ENCODE measurements at places on chromosomes 1 and 21. TPM values are rescaled to one million over a fixed set of nuclear protein-coding genes. Genes with fewer than 3 reads are reported as not detected.

The HTR6 gene
- not detected for polyA plus RNA-seq

The CLCNKA gene
- polyA plus RNA-seq: 1.3 TPM

The METTL13 gene
- polyA plus RNA-seq: 22.9 TPM

The LCE3D gene
- polyA plus RNA-seq: not detected

The AK5 gene
- 5.8 TPM for polyA plus RNA-seq

The AGBL4 gene
- polyA plus RNA-seq: 0.15 TPM

DNA sequence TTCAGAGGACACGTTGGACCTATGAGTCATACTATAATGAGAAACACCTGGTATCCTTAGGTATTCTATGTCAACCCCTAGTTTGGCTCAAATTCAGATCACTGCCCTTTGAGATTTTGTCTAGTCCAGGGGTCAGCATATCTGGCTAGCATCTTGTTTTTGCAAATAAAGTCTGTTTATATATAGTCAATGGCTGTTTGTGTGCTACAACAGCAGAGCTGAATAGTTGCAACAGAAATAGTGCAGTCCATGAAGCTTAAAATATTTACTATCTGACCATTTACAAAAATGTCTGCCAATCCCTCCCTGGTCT, 48.5 kb upstream of the EDEM3 start:
- no peak for DNase-seq

DNA sequence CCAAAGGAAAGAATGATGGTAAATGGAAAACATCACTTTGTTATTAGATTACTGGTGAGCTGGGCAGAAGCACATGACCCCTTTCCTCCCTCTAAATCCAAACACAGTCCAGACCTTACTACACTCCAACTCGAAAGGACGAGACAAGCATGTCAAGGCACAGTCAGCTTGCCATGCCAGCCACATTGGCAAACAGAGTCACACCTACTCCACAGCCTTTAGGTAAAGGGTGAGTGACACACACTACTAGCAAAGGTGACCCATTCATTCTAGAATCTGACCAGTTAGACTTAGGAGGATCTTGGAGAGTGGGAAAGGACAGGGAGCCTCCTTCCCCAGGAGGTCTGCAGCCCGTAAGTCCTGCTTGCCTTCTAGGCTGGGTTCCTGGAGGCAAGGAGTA, 3.0 kb downstream of the SLC44A3 start:
- DNase-seq: no peak

DNA sequence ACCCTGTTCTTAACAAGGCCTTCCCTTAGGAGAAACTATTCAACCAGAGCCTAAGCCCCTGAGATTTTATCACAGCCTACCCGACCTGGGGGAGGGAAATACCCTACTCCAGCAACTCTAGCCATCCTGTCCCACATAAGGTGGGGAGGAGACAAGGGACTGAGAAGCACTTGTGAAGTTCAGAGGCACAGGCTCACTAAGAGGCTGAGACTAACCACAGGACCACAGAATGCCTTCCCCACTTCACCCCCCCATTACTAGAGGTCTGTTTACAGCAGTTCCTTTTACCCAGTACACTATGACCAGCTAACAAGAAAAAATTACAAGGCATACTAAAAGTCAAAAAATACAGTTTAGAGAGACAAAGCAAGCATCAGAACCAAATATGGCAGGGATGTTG, 86.8 kb downstream of the TEX35 start:
- no peak for DNase-seq

DNA sequence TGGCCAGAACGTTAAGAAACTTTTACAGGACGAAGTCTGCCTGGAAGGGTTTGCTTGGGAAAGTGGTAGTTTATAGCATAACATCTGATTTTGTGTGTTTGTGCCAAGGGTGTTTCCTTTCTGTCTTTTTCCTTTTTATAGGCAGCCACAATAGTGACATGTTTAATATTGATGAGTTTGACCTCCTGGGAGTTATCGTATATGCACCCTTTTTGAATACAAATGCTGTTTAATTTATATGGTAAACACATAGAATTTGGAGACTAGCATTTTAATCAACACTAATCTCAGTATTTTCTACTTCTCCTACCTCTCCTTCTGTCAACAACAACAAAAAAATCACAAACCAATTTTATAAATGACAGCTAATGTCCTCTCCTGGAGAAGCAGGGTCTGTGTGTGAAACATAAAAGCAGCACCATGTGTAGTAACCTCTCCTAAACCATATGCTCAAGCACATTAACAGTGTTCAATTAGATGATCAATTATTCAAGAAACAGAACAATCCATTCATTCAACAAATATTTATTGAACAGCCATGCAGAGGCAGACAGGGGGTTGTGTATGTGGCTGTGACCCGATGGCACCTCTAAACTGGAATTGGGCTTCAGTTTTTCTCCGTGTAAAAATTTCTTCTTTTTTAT, 604 bp upstream of the FMN2 start:
- DNase-seq: no peak

- no peak for DNase-seq
These were observed 1.5 kb downstream of the NAXE start for GRCh38 chr1:156592910-156593660.

DNA sequence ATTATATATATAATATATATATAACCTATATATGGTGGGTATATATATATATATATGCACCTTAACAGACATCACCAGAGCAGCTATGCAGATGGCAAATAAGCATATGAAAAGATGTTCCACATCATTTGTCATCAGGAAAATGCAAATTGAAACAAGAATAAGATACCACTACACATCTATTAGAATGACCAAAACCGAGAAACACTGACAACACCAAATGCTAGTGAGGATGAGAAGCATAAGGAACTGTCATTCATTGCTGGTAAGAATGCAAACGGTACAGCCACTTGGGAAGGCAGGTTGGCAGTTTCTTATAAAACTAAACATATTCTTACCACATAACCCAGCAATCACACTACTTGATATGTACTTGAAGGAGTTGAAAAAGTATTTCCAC, 219.8 kb upstream of the PRMT6 start:
- DNase-seq: no peak

- no peak for DNase-seq
These were observed 13.3 kb downstream of the SCNN1D start for GRCh38 chr1:1293263-1294249.

- DNase-seq: no peak
These were observed 1218.4 kb upstream of the PRMT6 start for GRCh38 chr1:105838071-105838470.

- no peak for DNase-seq
These were observed 479.0 kb downstream of the SIPA1L2 start for GRCh38 chr1:232150770-232151548.

DNA sequence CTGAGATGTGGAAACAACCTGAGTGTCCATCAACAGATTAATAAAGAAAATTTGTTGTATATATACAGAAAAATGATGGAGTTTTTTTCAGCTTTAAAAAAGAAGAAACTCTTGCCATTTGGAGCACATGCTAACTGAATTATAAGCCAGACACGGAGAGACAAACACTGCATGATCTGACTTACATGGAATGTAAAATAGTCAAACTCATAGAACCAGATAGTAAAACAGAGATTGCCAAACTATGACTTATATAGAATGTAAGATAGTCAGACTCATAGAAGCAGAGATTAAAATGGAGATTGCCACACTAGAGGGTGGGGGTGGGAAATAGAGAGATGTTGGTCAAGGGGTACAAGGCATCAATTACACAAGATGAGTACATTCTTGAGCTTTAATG, 1786.6 kb downstream of the PLA2G4A start:
- DNase-seq: no peak

- DNase-seq: no peak
These were observed 118.7 kb downstream of the CASZ1 start for GRCh38 chr1:10677491-10678391.

DNA sequence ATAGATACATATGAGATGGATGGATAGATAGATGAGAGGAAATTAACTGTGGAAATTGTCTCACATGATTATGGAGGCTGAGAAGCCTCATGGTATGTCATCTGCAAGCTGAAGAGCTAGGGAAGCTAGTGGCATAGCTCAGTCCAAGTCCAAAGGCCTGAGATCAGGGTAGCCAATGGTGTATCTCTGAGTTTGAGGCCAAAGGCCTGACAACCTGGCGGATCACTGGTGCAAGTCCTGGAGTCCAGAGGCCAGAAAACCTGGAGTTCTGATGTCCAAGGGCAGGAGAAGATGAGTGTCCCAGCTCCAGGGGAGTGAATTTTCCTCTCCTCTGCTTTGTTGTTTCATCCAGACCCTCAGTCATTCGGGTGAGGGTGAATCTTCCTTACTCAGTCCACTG, 43.9 kb upstream of the SPOCD1 start:
- DNase-seq: no peak

- no peak for DNase-seq
These were observed 13.4 kb downstream of the PTPN14 start for GRCh38 chr1:214537872-214538473.

DNA sequence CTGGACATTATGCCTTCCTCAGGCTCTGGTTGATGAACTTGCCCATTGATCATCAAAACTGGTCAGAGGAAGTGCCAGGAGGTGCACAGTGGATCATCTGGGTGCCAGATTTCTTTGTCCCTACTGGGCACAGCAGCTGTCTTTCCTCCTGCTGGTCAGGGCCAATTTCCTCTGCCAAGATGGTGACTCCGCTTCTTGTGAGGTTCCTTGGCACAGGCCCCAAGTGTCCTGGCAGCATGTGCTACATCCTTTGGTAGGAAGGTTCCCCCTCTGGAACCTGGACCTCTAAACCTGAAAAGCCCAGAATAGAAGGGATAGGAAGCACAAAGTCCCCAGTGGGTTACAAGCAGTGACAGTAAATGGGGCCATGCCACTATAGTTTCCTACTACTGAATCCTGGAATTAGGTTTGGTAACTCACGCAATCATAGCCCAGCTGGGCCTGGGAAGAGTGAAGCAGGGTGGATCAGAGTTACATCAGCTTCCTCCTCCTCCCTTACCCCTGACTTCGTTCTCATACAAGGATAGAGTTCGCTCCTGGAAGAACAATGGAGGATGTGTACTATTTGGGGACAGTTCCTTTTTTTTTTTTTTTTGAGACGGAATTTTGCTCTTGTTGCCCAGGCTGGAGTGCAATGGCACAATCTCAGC, 147.1 kb downstream of the CNIH3 start:
- no peak for DNase-seq

GRCh38 chr1:10283318-10283984, 73.1 kb downstream of the KIF1B start:
- DNase-seq: no peak

GRCh38 chr1:243345205-243345604, 89.4 kb downstream of the SDCCAG8 start:
- no peak for DNase-seq

GRCh38 chr1:201506092-201506491, 831 bp downstream of the CSRP1 start:
- no peak for DNase-seq
